ENCODE measurements at places on chromosomes 7 and 10.

- DNase-seq: no peak
Observed at GRCh38 chr7:66296-66695, 126.1 kb upstream of the FAM20C start.

DNA sequence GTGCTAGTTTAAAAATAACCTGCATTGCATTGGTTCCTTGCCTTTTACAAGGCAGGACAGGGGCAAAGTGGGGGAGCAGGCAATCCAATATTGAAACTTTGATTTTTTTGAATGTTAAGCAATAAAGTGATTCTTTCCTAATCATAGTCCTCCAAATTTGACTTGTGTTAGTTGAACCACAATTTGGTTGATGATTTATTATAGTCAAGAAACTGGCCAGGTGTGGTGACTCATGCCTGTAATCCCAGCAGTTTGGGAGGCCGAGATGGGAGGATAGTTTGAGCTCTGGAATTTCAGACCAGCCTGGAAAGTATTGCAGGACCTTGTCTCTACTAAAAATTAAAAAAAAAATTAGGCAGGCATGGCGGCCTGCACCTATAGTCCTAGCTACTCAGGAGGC is 27.9 kb upstream of the ABLIM1 start:
- DNase-seq: no peak

GRCh38 chr7:100572281-100572948 is 1.3 kb downstream of the SAP25 start:
- DNase-seq: no peak

GRCh38 chr7:41869997-41870396 is 167.1 kb upstream of the INHBA start:
- DNase-seq: no peak

GRCh38 chr10:46285300-46285699 is 1.5 kb upstream of the ANTXRL start:
- peak; percentile 13 for DNase-seq

DNA sequence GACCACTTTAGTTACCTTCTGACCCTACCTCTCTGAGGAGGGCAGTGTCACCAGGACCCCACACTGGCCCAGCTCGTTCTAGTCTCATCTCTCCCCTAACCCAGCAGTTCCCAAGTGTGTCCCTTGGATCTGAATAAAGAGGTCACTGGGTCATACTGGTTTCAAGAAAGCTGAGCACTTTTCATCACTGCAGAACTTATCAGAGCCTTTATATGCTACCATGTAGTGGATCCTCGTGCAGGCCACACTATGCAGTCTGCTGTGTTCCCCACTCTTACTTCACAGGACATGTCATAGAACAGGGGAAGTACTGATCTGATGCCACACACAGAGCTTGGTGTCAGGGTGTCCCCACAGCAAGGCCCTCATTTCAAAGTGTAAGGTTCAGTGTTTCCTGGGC is 113.8 kb downstream of the GFRA1 start:
- no peak for DNase-seq

DNA sequence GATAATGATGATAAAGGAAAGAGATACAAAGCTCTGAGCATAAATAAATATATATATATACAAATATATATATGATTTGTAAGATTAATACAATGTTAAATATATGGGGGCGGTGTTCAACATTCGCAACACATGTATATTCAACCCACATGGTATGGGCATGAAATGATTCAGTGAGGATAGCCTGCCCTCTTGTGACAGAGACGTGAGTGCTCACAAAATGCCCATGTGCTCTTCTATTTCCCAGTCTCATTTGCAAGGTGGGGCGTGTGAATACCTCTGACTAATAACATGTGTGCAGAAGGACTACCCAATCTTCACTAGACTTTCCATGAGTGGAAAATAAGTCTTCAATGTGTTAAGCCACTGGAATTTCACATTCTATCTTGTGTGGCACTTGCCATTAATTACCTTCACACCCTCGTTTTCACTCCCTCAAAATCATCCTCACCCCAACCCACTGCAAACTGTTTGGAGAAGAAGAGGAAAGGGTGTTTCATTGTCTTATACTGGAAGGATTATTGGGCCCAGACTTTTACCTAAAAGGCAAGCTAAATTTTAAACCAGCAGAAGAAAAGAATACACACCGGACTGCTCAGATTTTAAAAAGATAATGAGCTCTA is 26.9 kb downstream of the ASAH2 start:
- DNase-seq: peak; percentile 70

- DNase-seq: peak; percentile 60
Observed at GRCh38 chr10:18312374-18313139, 172.3 kb downstream of the CACNB2 start.

Data from NCI-H82 (cell line).